ENCODE measurements at places on chromosomes 11 and 22.

DNA sequence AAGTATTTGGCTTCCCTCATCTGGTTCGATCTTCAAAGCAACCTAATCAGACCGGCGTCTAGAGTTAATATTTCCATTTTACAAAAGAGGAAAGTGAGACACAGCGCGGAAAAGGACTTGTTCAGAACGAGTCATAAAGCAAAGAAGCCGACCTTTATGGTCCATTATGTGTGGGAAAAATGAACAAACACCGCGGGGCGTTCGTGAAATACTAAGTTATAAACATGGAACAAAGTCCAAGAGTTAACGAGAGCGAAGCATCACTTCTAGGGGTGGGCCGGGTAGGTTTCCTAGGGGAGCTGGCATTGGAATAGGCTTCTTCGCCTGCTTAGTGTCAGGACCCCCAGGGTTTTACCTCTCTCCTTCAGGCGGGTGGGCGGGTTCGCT lies 575 bp downstream of the DUSP18 start:
- no peak for DNase-seq

DNA sequence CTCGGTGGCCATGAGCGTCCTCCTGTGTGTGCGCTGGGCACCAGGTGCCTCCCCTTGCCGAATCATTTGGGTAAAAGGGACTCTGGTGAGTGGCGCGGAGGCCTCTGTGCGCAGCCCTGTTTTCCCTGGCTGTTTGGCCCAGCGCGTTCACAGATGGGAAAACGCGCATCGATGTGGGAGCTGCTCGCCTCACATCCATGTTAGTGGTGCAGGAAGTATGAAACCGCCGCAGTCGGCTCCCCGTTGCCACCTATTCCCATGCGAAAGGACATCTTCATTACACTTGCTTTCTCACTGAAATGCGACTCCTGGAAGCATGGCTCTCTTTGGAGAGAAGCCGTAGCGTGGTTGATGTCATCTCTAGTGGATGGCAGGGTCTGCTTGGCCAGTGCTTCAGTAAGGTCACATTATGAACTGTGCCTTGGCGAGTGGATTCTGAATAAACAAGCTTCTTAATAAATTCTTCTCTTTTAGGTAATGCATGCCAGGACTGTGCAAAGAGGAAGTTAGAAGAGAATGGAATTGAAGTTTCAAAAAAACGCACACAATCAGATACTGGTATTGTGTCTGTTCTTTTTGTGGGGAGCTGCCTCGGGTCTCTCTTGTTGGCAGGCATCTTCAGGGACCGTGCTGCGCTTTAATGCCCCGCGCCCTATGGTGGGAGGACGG lies 26.3 kb downstream of the FAM118A start:
- no peak for DNase-seq

GRCh38 chr11:130580372-130580771 lies 131.9 kb downstream of the ADAMTS15 start:
- no peak for DNase-seq

DNA sequence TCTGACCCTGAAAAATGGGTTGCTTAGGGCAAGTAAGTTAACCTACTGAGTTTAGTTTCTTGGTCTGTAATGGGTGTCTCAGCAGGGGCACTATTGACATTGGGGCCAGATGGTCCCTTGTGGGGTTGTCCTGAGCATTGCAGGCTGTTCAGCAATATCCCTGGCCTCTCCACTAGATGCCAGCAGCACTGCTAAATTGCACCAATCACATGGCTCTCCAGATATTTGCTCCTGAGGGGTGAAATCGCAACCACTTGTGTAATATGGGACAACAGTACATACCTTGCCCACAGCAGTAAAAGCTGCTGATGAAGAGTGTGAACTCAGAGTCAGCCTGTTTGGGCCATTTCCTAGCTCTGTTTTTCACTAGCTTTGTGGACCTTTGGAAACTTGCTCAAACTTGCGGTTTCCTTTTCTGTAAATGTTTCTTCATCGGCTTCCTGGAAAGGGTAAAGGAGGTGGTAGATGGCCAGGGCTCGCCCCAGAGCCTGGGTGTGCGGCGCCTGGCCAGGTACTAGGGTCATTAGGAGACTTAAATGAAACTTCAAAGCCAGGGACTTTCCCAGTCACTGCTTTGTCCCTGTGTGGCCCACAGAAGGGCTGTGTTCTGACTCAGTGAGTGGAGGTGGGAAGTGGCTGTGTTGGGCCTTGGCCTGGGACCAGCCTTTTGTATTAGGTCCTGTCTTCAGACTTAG lies 13.0 kb downstream of the NCF4 start:
- peak; percentile 55 for DNase-seq

DNA sequence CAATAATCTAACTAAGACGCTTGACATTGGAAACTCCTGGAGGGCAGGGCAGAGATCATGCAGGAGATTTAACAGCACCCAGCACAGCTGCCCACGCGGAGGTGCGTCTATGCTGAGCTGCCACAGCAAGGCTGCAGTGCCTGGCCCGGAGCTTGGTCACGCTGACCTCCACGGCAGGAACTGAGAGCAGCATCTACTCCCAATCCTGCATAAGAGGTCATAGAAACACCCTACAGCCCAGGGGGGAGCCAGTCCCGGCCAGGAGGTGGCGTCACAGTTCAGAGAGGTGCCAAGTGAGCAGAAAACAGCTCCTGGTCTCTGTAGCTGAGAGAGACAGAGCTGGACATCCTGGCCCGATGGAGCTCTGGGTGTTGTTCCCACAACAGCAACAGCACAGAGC lies 121.1 kb upstream of the TMEM45B start:
- no peak for DNase-seq

DNA sequence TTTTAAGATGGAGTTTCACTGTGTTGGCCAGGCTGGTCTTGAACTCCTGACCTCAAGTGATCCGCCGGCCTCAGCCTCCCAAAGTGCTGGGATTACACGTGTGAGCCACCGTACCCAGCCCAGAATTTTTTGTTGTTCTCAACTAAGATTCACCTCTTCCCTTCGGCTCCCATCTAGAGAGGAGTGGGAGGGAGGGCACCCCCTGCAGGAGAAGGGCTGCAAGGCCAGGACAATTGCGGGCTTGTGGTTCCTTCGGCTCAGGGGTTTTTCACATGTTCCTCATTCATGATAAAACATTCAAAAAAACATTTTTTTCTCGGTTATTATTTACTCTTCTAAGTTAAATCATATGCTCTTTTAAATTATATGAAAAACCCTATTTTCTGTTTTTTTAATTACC lies 201.1 kb upstream of the LRRC4C start:
- no peak for DNase-seq

- no peak for DNase-seq
Observed at GRCh38 chr11:134596404-134596803, 184.4 kb upstream of the B3GAT1 start.

DNA sequence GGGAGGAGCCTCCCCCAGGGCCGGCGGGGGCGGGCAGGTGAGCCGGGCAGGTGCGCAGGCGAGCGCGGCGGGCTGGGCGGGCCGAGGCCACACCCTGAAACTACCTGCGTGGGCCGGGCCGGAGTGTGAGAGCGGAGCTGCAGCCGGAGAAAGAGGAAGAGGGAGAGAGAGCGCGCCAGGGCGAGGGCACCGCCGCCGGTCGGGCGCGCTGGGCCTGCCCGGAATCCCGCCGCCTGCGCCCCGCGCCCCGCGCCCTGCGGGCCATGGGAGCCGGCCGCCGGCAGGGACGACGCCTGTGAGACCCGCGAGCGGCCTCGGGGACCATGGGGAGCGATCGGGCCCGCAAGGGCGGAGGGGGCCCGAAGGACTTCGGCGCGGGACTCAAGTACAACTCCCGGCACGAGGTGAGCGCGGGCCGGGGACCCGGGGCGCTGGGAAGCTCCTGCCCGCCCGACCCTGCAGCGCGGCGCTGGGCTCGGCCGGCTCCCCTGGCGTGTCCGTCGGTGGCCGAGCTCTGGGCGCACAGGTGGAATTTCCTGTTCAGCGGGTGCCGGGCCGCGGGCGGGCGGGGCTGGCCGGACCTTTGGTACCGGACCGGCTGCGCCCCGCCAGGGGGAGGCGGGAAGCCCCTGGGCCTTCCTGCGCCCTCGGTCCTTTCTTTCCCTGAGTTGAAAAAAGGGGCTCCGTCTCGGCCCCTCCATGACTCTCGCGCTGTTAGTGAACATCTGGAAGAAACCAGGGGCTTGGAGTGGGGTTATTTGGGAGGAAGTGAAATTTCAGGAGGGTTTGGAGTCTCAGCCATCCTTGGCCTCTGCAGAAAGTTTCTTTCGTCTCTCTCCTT lies at the start of gene ST14:
TSS of gene ST14 (plus strand) at position 126 of the 841 bp plus-strand sequence. CDS start at position 324, 198 bp downstream.
- peak; percentile 63 for DNase-seq

DNA sequence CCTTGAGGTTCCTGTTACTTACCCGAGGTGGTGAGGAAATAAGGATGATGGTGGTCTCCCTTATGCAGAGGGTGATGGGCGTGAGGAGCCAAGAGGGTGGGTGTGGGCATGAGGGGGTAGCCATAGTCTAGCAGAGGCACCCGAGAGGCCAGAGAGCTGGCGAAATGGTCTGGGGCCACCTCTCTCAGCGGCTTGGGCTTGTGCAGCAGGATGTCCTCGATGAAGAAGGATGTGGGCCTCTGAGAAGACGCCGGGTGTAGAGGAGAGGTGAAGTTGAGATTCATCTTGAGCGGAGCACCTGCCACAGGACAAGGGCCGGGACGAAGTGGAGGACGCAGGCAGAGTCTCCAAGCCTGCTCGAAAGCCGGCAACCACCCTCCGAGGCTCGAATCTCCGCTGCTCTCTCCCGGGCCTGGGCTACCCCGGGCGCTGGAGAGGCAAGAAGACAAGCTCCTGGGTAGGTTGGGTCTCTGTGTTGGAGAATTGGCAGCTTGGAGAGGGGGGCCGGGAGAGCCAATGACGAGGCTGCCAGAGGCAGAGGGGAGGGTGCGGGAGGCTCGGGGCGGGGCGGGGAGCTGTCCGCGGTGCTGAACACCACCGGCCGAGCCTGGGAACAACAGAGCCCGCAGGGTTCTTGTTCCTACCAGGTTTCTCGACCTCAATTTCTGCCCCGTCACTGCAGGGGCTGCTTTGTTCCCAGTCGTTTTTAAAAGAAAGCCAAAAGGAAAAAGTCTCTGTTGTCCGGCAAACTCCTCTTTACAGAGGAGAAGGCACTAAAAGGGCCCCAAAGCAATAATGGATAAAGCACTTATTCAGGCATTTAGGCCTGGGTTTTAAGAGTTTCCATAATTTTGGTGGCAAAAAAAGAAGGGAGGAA lies at the start of gene BSX:
TSS of gene BSX (minus strand) at position 447 of the 877 bp plus-strand sequence. CDS start at position 284, 163 bp downstream.
- no peak for DNase-seq

Measured in stimulated activated naive B cell treated with anti-CD40 and anti-IgM and Interleukin-4, amounts not matched to agents 10 μg/mL and 1 μg/mL and 100 μg/mL, for 72 hours (primary cell).